ENCODE measurements at places on chromosomes 12 and 14.
A peak's percentile ranks its signal among the peaks of the same experiment; 100 is the strongest.

- DNase-seq: no peak
Measured at GRCh38 chr12:48764521-48764920, 24.4 kb downstream of the ADCY6 start.

GRCh38 chr14:91380610-91381371, 36.8 kb downstream of the CCDC88C start:
- DNase-seq: peak; percentile 79

- DNase-seq: no peak
Measured at GRCh38 chr14:93114713-93115068, 1.0 kb downstream of the ITPK1 start.

GRCh38 chr14:89702876-89703200, 251.7 kb downstream of the EFCAB11 start:
- DNase-seq: no peak

DNA sequence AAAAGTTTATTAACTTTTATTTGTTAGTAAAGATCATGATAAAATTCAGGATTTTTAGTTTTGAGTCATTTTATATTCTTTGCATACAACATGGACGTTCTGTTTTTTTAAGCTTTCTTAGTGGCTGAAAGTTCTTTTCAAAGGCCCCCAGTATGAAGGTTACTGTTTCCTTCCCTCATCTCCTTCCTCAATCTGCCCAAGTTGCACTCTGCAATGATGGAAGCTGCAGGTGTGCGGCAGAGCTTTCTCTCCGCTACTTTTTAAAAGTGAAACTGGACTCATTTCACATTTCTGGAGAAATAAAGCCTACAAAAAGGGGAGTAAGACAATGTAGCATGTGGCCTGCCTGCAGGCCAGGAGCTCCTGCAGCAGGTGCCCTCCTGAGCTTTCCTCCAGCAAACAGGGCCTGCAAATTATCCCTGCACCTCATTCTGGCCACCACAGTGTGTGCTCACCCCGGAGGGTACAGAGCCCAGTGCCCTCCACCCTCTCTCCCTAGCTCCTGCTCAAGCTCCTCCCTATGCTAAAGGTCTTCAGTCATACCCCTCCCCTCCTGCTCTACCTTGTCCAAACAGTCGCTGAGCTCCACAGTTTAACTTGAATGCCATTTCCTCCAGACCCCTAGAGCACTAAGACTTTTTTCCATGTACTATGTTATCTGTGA, 78.9 kb downstream of the SETD3 start:
- DNase-seq: no peak

- no peak for DNase-seq
Measured at GRCh38 chr12:78119351-78119918, 288.7 kb downstream of the NAV3 start.

GRCh38 chr12:9856151-9856550, 13.0 kb downstream of the CLEC2B start:
- no peak for DNase-seq

GRCh38 chr14:93104961-93105360, 10.8 kb downstream of the ITPK1 start:
- no peak for DNase-seq

DNA sequence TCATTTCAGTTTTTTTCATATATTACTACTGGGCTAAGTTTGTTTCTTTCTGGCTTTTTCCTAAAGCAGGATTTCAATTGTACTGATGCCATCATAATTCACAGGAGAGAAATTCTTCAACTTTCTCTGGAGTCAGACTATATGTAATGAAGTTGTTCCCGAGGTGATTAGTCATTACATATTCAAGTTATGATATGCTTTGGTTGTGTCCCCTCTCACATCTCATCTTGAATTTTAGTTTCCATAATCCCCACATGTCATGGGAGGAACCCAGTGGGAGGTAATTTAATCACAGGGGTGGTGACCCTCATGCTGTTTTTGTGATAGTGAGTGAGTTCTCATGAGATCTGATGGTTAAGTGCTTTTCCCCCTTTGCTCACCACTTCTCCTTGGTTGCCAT, 227.5 kb upstream of the LRIG3 start:
- DNase-seq: no peak

DNA sequence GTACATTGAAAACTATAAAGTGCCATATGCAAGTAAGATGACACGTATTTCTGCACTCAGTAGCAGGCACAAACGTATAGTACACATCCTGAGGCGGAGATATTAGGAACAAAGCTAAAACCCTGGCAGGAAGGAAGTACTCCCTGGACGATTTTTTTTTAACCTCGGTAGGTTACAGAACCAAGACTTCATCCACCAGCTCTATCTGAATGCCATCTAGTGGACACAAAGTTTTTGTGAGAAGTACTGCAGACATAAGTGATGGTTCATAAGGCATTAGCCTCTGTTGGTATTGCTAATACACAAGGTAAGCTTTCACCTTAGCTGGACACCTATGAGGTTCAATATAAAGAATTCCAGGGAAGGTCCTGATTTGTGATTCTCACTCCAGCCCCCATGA, 83.0 kb upstream of the CCDC196 start:
- DNase-seq: peak; percentile 14

GRCh38 chr14:80395031-80395430, 183.7 kb upstream of the DIO2 start:
- DNase-seq: no peak

GRCh38 chr14:68791902-68792677, 777 bp downstream of the ZFP36L1 start:
- peak; percentile 64 for DNase-seq

DNA sequence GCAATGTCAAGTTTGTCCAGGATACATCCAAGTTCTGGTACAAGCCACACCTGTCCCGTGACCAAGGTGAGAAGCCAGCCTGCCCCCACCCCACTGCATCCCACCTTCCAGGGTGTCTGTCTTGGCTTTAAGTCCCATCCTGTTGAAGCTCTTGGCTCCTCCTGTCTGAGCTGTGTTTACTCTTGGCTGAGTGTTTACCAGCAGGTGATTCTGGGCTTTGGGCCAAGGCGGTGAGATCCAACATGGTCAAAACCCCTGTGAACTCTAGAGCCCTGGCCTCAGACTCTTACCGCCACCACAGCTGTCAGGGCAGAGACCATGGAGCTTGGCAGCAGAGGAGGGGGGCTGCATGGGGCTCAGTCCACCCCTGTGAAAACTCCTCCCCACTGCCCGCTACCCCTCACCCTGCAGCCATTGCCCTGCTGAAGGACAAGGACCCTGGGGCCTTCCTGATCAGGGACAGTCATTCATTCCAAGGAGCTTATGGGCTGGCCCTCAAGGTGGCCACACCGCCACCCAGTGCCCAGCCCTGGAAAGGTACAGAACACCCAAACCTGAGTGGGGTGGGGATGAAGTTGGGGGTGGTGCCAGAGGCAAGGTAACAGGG, 11.6 kb downstream of the TNS2 start:
- peak; percentile 88 for DNase-seq

- peak; percentile 41 for DNase-seq
Measured at GRCh38 chr12:119036878-119037825, 55.8 kb downstream of the SRRM4 start.

DNA sequence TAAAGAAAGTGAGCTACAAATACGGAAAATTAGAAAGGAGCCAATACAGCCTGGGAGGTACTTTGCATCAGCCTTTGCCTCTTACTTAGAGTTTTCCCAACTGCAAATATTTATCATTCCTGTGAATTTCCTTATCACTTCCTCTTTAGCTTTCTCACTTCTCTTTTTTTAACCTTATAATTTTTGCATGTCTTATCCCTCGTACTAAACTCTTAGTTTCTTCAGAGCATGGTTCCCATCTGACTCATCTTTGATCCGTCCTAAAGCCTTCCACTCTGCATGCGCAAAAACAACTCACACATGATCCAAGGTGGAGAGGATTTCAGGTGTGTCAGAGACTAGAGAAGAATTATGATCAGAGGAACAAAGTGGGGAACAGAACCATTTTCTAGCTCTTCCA, 9.6 kb upstream of the SNAPC1 start:
- no peak for DNase-seq

GRCh38 chr12:52390739-52391617, 5.5 kb upstream of the KRT84 start:
- DNase-seq: no peak

DNA sequence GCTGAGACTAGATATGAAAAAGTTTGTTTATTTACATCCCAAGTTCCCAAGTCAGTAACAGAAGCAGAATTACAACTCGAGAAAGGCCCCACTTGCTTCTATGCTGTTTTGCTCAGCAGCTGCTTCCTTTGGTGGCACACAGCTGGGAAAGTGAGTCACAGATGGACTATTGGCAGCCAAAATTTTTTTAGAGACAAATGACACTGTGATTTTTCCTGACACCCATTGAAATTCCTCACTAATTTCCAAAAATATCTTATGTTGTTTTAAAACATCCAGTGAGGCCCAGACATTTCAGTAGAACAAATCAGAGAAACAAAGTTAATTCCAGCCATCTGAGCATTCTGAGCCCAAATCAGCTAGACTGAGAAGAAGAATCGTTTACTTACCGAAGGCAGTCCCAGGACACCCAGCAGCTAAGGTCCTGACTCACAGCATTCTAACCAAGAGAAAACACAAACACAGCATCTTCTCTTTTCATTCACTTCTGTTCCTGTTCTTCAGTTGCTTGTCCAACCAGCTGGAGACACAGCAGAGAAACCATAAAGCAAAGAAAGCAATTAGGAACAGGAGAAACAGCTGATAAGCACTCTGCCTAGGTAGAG, 188.3 kb downstream of the DAD1 start:
- DNase-seq: no peak

GRCh38 chr12:85530456-85530855, 250.4 kb downstream of the ALX1 start:
- no peak for DNase-seq

GRCh38 chr12:83074358-83074894, 387.7 kb downstream of the TMTC2 start:
- DNase-seq: no peak

DNA sequence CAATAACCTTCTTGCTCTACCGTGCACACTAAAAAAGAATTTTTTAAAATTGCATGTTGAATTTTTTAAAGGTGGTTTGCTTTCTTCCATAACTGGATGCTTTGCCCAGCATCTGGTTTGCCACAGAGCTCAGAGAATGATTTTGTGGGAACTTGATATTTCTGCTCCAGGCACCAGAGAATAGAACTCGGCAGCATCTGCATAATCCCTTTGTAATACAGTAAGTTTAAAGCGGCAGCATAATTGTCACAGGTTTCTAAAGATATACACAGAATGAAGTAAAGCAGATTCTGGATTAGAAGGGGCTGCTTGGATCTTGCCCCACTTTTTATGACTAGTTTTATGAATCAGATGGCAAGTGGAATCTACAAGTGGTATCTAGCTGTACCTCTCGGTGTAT, 352.0 kb downstream of the NPAS3 start:
- no peak for DNase-seq

GRCh38 chr12:109277255-109277898, 31.7 kb downstream of the FOXN4 start:
- no peak for DNase-seq

DNA sequence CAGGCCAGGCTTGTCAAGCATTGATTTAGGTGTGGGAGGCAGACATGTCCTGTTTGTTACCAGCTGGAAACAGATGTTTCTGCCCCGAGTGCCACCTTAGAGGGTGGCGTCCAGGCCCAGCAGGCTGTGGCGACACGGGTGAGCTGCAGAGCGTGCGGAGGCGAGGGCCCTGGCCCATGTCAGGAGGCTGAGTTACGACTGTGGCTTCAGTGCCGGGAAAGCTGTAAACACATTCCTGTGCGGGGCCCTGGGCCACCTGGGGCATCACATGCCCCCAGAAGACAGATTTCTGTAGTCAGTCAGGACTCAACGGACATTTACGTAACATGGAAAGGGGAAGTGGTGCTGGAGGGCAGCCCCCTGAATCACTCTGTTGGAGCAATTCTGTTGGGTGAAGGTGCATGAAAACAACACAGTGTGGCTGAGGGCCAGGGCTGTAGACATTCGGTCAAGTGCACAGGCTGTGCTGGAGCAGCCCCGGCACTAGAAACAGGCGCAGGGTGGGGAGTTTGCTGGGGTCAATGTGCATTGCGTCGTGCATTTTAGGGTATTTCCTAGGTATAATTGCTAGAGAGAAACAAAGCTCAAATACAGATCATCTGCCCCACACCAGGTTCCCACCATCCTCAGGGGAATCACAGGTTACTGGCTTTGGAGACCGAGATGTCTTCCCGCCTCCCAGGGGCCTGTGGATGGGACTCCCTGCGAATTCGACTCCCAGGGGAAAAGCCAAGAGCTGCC, 291.8 kb downstream of the TMEM121 start:
- DNase-seq: no peak

DNA sequence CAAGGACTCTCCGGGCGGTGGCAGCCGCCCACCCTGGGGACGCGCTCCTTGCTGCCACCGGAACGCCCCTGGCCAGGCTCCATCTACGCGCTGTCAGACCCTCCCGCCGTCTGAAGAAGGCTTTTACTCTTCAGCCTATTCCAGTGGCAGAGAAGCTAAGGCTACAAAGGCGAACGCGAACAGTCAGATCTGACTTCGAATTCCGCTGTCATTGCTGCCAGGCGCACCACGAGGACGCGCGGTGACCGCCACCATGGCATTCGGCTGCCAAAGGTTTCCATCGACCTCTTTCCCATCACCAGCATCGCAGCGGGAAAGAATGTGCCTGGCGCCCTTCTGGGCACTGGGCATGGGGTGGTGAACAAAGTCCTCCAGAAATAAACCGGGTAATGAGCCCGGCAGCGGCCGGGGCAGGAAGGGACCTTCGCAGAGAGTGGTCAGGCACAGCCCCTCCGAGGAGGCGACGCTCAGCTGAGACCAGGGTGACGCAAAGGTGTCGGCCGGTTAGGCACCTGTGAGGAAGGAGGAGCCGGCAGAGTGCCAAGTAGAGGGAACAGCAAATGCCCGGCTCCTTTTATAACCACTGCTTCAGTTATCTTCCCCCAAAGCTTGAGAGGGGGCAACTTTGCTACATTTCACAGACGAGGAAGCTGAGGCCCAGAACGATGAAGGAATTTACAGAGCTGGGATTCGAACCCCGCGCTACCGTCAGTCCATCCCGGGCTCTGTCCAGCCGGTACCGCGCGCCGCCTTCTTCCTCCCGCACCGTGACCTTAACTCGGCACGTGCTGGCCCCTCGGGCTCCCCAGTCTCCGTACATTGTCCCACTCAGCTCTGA, 1.9 kb upstream of the RFX4 start:
- no peak for DNase-seq

GRCh38 chr12:88889326-88890110, 309.2 kb upstream of the KITLG start:
- DNase-seq: no peak

- DNase-seq: no peak
Measured at GRCh38 chr14:104749111-104749649, 3.8 kb upstream of the SIVA1 start.

DNA sequence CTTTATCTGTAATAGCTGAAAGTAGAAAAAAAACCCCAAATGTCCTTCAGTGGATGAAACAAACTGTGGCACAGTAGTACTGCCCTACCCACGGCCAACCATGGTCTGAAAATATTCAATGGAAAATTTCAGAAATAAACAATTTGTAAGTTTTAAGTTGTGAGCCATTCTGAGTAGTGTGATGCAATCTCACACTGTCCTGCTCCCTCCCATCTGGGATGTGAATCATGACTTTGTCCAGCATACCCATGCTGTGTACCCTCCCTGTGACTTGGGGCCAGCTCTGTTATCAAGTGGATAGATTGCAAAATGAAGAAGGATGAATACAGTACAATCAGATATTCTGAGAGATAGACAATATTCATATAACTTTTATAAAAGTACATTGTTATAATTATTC, 106.2 kb downstream of the SMOC1 start:
- DNase-seq: no peak

- no peak for DNase-seq
Measured at GRCh38 chr12:22242726-22243125, 91.8 kb downstream of the ST8SIA1 start.

- no peak for DNase-seq
Measured at GRCh38 chr12:88496429-88496828, 83.8 kb downstream of the KITLG start.

GRCh38 chr14:91872011-91872501, 4.7 kb upstream of the TC2N start:
- no peak for DNase-seq

- no peak for DNase-seq
Measured at GRCh38 chr12:120230326-120230973, 29.5 kb upstream of the RPLP0 start.

Data from NCI-H1105 treated with DMSO at 0.1 percent for 48 hours (cell line).